ENCODE measurements at places on chromosomes 7 and 10.
A peak's percentile ranks its signal among the peaks of the same experiment; 100 is the strongest.

GRCh38 chr7:152180048-152180447 is 154.6 kb downstream of the GALNT11 start:
- no peak for DNase-seq

DNA sequence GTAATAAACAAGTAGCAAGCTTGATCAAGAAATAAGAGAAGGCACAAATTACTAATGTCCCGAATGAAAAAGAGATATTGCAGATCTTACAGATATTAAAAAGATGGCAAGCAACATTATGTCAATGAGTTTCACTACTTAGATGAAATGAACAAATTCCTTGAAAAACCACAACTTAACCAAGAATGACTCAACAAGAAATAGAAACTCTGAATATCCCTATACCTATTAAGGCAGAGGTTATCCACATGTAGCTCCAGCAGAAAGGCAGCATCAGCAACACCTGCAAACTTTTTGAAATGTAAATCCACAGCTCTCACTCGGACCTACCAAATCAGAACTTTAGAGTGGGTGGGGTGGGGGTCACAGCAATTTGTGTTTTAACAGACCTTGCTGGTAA is 33.6 kb downstream of the PDE1C start:
- no peak for DNase-seq

DNA sequence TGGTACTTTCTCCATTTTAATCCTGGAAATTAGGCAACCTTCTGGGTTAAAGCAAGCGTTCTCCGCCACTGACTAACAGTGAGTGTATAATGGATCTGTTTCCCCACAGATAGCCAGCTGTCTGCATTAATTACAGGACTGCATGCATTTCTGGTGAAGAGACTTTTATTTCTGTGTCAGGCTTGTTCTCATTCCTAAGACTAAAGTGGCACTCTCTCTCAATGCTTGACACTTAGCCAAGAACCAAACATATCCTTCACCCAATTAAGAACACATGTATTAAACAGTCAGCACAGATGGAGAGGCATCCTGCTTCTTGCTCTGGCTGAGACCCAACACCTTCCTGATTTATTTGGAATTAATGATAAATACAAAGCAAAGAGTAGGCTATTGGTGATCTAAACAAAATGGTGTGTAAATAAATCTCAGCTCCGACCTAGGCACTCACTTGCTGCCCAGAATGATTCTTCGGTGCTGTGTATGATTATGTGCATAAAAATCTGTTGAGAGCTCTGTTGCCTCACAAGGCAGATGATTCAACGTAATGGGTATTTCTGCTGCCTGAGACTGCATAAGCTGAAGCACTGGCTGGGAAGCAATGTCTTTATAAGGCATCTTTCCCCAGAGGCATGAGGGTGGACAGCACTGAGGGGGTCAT is 16.8 kb downstream of the CALU start:
- DNase-seq: peak; percentile 89

- no peak for DNase-seq
These were observed 84.6 kb downstream of the MAD1L1 start for GRCh38 chr7:2148189-2148588.

- no peak for DNase-seq
These were observed 2.0 kb upstream of the GATA3 start for GRCh38 chr10:8052341-8052955.

- DNase-seq: no peak
These were observed 6.5 kb upstream of the PODXL start for GRCh38 chr7:131562941-131563340.

- no peak for DNase-seq
These were observed 108.0 kb upstream of the EFCAB10 start for GRCh38 chr7:105689067-105689819.

GRCh38 chr10:31816318-31816717 is 112.3 kb downstream of the ARHGAP12 start:
- no peak for DNase-seq

DNA sequence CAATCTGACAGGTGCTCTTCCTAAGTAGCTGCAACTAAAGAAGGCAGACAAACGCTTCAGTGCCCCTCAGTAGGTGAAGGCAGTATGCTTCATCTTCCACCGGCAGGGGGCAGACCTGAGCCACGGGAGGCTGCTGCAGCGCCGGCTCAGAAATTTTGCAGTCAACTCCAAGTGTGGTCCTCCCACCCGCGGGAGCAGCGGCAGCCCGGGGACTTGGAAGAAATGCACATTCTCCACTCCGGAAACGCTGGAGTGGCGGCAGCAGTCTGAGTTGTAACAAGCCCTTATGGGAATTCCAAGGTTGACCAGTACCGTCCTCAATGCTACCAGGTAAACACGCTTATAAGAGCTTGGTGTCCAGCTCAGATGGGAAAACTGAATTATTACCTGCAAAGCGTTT is 3.4 kb downstream of the IGFBP3 start:
- no peak for DNase-seq

GRCh38 chr7:68699090-68699711 is 899.1 kb upstream of the AUTS2 start:
- peak; percentile 44 for DNase-seq

GRCh38 chr7:56092789-56093531 is at the start of gene PHKG1:
Gene PHKG1, minus strand, starts transcription at chr7:56092952. Its CDS starts 4,011 bp downstream, at chr7:56088941.
- DNase-seq: peak; percentile 72

DNA sequence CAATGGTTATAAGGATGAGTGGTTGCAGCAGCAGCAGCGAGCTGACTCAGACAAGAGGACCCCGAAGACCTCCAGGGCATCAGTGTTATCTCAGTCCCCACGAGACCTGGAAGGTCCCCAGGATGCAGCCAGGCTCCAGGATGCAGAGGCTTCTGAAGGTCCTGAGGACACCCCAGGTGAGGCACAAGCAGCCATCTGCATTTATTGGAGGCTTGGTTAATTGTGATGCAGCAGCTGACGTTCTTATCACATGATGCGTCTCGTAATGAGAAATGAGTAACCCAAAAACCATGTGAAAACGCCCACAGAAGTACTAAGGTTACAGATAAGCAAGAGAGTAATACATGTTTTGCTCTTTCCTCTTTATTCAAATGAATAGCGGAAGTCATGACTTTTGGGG is 17.4 kb downstream of the C7orf57 start:
- DNase-seq: no peak

- DNase-seq: no peak
These were observed 276.3 kb upstream of the KCND2 start for GRCh38 chr7:119996634-119997033.

DNA sequence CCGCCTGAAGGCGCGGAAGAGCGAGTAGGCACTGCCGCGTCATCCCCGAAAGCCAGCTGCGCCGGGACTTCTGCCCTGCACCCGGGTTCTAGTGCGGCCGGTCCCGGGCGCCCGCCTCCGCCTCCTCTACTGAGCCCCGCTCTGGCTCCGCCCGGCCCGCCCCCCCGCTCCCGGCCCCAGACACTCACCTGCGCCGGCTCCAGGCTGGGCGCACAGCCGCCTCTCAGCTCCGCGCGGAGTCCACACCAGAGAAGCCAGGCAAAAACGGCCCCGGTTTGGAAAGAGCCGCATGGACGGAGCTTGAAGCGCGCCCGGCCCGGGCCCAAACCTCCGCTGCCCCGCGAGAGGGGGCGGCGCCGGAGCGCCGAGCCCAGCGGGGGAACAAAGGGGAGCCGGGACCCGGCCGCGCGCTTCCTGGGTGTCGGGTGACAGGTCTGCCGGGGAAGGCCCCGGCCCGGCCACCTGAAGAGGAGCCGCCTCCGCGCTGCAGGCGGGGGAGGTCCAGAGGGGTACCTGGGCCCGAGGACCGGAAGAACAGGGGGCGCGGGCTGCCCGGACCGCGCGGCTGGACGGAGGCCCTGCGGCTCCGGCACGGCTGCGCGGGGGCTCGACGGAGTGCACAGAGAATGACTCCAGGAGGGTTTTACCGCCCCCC is 168.2 kb downstream of the NRF1 start:
- no peak for DNase-seq

- DNase-seq: no peak
These were observed at the start of gene CABCOCO1 for GRCh38 chr10:61662794-61663259. Gene CABCOCO1, plus strand, starts transcription at chr10:61662929. Its CDS starts 44 bp downstream, at chr10:61662973.

DNA sequence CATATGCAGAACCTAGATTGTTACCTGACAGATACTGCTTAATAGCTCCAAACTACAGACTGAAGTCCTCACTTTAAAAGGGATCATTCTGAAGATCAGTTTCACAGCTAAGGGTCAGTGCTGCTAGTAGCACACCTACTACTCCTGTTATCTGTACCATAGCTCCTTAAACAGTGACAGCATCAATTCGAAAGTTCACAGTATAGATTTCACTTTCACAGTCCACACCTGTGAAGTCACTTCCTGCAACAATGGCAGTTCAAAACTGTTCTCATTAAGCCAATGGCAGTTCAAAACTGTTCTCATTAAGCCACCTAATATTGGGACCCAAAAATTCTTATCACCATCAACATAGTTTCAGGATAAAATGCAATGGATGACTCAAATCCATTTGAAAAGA is 10.7 kb upstream of the FHIP2A start:
- DNase-seq: no peak

DNA sequence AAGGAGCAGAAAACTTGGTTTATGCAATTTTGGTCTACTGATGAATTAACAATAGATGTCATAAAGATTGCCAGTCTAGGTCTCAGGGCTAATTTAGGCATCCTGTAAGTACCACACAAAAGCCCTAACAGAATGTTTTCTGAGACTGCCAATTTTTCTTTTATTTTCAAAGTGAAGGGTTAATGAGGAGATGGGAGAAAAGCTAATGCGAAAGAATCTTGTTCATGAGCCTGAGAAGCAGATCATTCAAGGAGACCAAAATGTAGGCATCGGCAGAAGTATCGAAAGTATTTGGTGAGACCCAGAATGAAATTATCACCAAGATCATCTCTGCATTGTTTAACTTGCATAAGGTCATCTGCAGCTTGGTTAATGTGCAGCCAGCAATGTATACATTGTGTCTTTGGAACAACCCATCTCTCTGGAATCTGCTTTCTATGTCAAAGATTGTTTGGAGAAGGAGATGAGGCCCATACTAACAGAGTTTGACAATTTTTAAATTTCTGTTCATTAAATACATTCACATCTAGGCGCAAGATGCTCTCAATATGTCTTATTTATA is 163.3 kb upstream of the GLI3 start:
- no peak for DNase-seq

Data from AG09309 (cell line).